ENCODE measurements at places on chromosomes 3 and 15.

DNA sequence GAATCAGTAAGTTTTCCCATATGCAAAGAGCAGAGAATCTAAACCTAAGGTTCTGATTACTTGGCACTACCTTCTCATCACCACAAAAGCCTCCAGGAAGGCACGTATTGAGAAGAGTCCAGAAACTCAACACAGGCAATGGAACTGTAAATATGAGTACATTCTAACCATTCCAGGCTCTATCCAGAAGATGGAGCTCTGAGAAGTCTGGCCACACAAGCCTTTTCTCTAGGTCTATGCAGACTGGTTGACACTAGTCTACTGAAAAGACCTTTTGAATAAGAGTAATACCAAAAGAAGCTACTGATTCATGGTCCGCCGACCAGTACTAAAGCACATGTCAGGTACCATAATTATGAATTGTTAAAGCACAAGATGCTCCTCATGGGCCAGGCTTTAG lies 12.2 kb upstream of the NCKIPSD start:
- DNase-seq, result no peak

DNA sequence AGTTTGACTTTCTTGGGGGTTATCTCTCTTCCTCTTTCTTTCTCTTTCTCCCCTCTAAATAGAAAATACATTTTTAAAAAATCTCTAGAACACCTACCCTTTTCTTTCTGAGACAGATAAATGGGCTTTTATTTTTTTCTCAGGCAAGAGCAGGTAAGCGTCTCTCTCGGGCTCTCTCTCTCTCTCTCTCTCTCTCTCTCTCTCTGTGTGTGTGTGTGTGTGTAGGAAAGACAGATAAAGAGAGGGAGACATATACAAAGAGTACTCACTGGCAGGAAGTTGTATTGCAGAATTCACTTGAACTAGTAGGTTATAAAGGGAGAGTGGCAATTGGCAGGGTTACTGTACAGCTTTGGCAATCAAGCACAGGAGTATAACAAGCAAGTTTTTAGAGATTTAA lies 118.1 kb upstream of the LSAMP start:
- DNase-seq, result no peak

- DNase-seq, result no peak
These were observed 172.7 kb downstream of the MEGF11 start for GRCh38 chr15:66080717-66081398.

DNA sequence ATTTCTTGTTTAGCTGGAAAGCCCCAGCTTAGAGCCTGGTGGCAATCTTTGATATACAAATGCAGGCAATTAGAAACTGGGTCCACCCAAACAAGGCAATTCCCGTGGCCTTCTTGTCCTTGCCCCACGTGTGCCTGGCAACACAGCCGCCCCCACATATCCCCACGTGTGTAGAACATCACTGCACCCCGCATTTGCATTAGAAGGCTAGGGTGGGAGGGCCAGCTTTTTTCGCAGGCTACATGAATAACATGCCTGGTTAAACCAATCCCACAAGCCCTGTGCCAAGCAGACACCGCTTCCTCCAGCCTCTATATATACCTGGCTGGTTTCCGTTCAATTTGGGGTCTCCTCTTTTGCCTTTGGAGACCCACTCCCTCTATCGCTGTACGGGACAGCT lies 250.2 kb downstream of the ZNF385D start:
- no peak for DNase-seq

DNA sequence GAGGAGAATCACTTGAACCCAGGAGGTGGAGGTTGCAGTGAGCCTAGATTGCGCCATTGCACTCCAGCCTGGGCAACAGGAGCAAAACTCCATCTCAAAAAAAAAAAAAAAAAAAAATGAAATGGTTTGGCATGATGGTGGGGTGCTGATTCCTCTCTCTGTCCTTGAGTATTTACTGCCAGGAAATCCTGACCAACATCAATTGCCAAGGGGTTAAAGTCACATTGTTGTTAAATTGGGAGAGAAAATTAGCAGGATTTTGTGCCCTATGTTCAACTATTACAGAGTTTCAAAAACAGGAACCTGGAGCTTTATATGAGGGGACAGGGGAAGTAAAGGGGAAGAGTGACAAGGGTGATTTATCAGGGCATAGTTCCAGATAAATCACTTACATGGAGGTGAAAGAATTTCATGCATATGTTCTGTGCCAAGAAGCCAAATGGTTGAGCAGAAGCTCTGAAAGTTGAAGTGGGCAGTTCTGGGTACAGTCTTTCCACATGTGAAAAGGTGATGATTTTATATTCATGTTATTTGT lies 70.5 kb upstream of the TSEN2 start:
- DNase-seq, result no peak

DNA sequence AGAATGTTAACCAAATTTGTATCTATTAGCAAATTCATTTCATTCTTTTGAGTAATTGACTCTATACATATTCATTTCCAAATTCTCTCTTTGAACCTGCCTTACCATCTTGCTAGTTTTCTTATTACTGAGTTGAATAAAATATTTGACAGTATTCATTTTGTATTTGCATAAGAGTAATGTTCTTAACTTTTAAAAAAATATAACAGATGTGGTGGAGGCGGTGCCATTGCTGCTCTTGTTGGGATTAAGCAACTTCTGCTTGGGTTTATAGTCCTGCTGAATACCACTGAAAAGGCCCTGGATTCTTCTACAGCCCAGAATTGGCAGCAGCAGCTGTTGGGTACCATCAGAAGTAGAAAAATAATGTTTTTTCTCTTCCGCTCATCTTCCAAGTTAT lies 148.9 kb upstream of the PEX5L start:
- DNase-seq, result no peak

DNA sequence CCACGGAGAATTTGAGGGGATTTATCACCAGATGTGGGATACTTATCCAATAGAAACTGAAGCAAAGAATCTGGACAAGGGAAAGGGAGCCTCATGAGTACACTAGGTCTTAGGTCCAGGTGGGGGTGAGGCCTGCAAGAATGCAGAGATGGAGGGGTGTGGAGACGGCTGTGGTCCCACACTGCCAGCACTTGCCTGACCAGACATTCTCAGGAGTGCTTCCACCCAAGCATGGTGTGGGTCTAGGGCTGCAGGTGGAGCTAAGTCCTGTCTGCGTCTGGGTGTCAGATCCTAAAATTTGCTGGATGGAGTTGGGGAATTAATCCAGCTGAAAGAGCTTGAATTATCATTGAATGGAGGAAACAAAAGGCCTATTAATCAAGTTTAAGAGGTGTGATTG lies 14.4 kb downstream of the PML start:
- no peak for DNase-seq

GRCh38 chr15:90535254-90535653 lies 5.5 kb downstream of the CRTC3 start:
- DNase-seq, result no peak

DNA sequence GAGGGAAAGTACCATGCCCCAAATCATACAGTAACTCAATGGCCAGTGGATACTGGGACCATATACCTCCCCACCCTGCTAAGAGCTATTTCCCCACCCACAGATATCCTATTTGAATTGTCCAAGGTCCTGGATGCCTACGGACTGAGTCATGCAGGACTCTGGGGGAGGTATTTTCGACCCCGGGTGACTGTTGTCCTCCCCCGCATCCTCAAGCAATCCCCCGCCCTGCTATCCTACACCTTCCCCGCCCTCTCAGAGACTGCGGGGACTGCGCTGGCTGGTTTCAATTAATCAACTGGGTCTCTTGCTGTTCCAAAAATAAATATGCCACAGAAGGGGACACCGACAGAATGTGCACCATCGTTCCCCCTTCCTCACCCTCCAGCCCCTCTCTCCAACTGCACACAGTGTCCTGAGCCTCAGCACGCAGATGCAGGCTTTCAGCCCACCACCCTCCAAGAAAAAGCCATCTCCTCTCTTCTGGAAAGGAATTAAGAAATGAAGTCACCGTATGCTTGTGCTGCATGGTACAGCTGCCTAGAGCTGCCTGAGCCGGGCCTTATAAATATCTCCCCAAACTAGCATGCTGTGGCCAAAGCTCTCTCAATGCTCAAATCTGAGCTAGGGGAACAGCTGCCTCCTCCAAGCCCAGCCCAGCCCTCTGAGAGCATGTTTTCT lies 8.1 kb downstream of the CAV3 start:
- DNase-seq, result no peak

GRCh38 chr3:108091498-108092250 lies 843 bp upstream of the CD47 start:
- DNase-seq, result no peak

DNA sequence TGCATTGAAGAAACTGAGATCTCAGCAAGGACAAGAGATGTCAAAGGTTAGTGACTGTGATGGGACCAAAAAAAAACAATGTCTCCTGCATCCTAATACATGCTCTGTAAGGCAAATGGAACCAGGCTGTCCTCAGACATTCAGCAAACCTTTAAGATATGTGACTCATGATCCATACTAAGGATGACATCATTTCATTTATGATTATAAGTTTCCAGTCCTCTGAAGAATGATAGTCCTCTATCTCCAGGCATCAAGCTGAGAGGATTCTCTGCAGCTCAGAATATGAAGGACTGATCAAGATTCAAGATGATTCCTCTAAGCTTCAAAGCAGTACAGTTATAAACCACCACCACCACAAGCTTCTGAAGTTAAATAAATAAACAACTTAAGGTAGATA lies 47.6 kb downstream of the SSR3 start:
- no peak for DNase-seq

DNA sequence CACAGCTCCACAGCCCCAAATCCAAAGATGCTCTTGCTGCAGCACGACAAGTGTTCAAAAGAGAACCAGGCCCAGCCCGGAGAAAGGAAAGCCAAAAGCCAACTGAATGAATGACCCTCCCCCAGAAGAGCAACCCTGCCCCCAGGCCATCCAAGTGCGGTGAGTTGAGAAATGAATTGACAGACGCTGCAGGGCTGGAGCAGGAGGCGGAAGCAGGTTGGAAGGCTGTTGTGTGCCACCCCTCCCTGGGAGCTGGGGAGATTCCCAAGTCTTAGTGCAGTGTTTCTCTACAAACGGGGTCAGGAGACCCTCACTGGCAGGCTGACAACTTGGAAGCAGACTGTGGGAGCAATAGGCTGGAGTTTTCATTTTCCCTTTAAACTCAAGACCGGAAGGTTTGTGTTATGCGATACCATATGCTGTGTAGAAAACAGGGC lies 3.5 kb upstream of the SPTBN5 start:
- no peak for DNase-seq

DNA sequence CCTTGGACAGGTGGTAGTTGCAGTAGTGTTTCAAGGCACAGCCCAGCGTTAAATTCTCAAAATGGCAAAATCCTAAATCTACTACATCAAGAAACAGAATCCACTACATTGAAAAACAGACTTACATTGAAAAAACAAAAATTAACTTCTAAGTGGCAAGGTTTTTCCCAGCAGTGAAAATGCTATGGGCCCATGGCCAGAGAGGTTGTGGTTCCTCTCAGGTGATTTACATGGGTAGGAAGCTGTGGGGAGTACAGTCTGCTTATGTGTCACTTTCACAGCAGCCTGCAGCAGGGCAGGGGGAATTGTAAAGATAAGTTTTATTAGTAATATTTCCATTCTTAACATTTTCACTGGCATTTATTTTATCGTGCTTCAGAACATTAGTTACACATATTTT lies 24.9 kb downstream of the TTC14 start:
- DNase-seq, result no peak

GRCh38 chr3:50221051-50221410 lies 15.0 kb upstream of the GNAI2 start:
- no peak for DNase-seq

DNA sequence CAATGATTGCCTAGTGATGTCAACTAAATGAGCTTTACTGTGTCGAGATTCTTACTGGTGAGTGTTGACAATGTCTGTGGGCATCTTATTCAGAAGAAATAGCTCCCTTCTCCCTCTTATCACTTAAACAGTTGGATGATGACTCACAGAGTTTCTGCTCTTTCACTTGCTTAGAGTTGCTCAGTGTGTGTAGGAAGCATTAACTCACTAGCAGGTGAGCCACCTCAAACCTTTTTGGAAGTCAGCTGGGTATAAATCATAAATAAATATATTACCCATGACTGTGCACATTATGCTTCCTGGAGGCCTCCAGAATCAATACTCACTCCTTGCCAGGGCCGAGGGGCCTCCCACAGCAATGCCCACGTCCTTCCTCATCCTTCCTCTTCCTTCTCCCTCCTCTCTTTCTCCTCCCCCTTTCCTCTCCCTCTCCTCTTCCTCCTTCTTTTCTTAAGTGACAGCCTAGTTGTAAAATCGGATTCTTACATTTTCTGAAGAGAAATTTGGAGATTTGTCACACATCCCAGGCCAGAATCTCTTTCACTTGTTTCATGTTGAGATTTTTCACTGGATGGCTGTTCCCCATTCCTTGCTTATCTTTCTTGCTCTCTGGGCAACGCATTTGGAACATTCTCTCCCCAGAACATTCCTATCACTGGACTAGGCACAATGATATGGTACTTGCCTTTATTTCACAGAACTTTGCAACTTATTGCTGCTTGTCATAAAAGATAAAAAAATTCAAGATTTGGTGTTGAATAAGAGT lies 17.5 kb downstream of the SHC4 start:
- DNase-seq, result peak; percentile 90

DNA sequence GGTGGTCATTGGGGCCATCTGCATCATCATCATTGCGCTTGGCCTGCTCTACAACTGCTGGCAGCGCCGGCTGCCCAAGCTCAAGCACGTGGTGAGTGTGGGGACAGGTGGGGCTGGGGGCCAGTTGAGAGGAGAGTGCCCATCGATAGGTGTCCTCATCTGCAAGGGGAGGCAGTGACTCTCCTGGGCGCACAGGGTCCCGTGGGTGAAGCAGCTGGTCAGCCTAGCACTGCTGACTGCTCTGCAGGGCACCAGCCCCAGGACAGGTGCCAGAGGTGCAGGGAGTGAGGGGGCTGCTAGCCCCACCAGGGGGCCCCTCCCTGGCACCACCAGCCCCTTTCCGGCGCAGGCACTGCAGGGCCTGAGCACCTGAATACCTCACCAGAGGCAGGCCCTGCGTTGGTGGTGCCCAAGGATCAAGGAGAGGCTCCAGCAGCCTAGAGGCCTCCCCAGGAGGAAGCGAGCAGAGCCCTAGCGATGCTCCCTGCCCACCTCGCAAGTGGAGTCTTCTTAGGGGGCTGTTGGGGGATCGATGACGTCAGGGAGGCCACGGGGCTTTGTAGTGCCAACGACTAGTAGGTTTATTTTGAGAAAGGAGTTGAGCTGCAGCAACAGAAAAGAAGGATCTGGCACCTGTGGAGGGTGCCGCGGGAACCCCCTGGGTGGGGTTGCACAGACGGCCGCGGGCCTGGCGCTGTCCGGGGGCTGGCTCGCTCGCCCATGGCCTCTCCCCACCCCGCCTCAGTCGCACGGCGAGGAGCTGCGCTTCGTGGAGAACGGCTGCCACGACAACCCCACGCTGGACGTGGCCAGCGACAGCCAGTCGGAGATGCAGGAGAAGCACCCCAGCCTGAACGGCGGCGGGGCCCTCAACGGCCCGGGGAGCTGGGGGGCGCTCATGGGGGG lies 976 bp upstream of the ABTB1 start:
- no peak for DNase-seq

DNA sequence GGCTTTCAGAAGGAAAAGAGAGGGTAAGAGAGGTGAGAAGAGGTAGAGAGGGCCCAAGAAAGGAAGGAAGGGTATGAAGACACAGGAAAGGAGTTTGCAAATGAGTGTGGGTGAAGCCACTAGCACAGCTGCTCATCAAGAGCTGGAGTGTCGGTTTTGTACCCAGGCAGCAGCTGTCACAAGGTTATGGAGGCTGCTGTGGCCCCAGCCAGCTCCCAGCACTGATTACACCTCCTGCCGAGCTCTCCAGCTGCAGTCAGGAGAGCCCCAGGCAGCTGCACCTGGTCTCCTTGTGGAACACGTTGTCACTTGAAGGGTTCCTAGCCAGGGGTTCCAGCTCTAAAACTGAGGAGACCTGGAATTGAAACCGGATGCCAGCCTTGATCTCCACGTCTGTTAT lies 60.4 kb upstream of the CHD2 start:
- DNase-seq, result no peak

Data from epithelial cell of prostate (primary cell).